SK-N-DZ (cell line): ENCODE measurements at places on chromosomes 13 and 19.

- DNase-seq: no peak
Measured at GRCh38 chr13:98225036-98225940, 48.2 kb upstream of the RNF113B start.

DNA sequence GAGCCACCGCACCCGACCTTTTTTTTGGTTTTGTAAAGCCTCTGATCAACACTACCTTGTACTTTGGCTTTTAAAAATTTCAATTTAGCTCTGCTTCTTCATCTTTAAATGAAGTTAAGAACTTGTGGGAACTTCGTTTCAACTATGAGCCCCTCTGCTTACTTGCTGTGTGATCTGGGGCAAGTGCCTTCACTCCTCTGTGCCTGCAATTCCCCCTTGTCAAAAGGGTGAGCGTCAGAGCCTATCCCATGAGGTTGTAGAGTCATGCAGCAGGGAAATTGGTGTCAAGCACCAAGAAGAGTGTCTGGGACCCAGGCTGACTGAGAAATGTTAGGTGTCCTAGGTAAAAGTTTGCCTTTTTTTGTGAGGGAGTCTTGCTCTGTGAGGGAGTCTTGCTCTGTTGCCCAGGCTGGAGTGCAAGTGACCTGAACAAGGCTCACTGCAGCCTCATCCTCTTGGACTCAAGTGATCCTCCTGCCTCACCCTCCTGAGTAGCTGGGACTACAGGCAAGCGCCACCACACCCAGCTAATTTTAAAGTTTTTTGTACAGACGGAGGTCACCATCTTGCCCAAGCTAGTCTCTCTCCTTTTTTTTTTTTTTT, 5.7 kb downstream of the VASP start:
- no peak for DNase-seq

GRCh38 chr19:53977991-53978731, 13.3 kb upstream of the CACNG6 start:
- peak; percentile 27 for DNase-seq

GRCh38 chr19:10832939-10833296, 3.1 kb downstream of the TMED1 start:
- no peak for DNase-seq

DNA sequence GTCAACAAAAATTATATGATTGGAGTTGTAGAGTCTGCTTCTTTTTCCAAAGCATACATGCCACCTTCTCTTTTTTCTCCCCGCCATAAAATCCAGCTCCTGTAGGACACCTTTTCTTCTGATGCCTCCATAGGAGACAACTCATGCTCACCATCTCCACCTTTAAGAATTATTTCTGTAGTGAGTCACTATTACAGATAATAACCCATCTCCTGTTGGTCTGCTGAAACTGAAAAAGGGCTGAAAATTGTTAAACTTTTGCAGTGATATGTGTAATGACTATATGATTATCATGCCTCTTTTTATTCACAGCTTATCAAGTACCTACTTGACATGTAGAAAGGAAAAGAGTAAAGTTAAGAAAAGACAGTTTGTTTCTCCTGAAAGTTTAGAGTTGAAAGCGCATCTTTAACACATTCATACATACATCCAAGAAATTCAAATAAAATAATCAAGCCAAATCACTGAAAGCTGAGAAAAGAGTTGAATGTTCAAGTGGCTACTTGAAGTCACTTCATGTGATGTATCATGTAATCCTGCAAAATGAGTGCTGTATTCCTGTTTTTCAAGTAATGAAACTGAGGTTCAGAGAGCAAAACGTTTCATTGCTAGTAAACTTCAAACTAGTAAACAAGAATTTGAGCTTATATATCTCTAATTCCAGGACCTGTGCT, 35.5 kb upstream of the LPAR6 start:
- no peak for DNase-seq

DNA sequence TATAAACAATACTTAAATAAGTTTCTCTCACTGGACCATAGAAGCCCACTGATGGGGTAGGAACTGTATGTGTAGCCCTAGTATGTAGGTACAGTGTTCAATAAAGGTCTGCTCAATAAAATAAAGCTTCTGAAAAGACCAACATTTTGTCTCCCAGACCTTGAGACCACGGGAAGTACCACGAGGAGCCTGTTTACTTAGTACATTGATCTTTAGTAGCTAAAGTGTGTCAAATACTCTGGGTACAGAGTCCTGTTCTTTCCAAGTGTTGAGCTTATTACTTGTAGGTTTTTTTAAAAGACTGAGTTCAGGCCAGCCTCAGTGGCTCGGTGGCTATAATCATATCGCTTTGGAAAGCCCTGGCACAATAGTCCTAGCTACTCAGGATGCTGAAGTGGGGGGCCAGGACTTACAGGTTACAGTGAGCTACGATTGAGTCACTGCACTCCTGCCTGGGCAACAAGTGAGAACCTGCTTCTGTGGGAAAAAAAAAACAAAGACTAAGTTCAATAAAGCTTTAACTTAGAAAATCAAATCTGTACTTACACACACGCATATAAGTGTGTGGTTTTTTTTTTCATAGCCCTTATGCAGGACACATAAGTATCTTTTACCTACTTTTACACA, 3.4 kb downstream of the MTRF1 start:
- DNase-seq: no peak

DNA sequence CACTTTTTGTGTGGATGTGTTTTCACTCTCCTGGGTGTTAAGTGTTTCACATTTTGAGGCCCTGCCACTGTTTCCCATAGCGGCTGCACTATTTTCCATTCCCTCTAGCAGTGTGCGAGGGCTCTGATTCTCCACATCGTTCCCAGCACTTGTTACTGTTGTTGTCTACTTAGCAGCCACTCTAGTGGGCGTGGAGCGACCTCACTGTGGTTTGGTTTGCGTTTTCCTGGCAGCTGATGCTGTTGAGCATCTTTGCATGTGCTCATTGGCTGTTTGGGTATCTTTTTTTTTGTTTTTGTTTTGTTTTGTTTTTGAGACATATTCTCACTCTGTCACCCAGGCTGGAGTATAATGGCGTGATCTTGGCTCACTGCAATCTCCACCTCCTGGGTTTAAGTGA, 14.4 kb downstream of the NAXD start:
- DNase-seq: no peak

DNA sequence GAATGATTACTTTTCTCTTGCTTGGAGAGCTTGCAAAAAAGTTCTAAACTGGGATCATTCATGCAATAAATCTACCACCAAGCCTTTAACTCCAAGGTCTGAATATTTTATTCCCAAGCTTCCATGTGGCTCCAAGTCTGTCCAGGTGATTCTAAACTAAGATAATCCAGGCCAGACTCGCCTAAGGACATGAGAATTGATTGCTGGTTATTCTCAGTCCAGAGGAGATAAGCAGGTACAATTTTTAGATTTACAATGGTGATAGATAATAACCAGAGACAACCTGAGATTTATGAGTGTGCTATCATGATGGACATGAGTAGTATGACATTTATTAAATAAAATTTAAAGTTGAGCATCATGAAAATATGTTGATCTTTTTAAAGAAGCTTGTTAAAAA, 156.5 kb upstream of the SPRY2 start:
- peak; percentile 81 for DNase-seq

- no peak for DNase-seq
Measured at GRCh38 chr13:36148446-36148845, 17.3 kb upstream of the DCLK1 start.

DNA sequence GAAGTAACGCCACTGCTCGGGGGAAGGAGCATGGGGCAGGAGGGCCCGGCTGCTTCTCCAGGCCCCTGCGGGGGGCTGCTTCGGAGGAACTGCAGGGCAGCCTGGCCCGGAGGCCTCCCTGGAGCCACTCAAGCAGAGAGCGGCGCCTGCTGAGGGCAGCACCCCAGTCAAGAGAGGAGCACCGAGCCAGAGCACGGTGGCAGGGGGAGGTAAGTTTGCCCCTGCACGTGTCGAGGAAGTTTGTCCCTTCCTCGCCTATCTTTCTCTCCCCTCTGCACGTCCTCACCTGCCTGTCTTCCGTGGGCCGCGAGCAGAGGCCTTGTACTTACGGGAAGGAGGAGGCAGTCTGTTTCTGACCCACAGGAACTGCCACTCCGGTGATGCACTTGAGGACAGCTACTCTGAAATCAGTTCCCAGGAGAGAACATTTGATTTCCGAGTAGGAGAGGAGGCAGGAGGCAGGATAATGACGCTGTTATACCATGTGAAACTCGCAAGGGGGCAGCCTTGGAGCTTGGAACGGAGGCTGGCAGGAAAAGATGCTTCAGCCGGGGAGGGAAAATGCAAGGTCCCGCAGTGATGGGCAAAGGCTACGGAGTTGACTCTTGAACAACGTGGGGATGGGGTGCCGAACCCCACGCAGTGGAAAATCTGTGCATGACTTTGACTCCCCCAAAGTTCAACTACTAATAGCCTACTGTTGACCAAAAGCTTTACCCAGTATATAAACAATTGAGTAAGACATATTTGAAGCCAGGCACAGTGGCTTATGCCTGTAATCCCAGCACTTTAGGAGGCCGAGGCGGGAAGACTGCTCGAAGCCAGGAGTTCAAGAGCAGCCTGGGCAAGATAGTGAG, 5.0 kb downstream of the FFAR1 start:
- DNase-seq: peak; percentile 56

DNA sequence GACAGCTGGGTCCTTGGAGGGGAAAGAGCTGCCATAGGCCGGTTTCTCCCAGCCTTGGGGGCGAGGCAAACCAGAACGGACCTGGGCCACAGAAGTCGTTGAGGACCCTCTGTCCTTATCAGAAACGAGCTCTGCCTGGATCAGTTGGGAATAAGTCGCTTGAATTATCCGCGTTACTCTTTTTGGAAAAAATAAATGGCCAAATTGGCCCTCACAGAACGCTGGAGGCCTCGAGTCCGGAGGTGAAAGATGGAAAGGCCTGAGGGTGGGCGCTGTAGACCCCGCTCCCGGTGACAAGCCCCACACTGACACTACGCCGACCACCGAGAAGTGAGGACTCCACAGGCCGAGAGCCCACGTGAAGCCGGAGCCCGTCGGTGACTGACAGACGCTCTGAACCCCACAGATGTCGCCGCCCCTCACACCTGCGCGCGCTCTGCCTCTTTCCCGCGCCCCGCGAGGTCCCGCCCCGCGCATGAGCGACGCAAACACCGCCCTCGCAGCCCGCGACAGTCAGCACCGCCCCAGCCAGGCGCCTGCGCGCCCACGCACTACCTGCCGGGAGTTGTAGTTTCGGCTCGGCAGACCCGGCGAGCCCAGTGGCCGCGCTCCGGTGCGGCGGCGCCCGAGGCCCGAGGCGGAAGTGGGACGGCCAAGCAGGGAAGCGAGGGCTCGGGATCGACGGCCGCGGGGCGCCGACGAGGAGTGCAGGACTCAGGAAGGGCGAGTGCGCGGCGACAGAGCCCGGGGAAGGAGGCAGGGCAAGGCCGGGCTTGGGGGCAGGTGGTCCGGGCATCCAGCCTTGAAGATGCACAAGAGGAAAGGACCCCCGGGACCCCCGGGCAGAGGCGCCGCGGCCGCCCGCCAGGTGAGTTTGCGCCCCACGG, at the start of the genes BRME1 and CC2D1A:
BRME1 (minus strand) TSS at position 484 of the 887 bp plus-strand sequence. CDS start 1,225 bp downstream, outside the sequence.
CC2D1A (plus strand) TSS at position 568 of the 887 bp plus-strand sequence; CDS start at position 809, 241 bp downstream.
- peak; percentile 86 for DNase-seq

- DNase-seq: no peak
Measured at GRCh38 chr13:113759525-113760137, 605 bp downstream of the TMEM255B start.

DNA sequence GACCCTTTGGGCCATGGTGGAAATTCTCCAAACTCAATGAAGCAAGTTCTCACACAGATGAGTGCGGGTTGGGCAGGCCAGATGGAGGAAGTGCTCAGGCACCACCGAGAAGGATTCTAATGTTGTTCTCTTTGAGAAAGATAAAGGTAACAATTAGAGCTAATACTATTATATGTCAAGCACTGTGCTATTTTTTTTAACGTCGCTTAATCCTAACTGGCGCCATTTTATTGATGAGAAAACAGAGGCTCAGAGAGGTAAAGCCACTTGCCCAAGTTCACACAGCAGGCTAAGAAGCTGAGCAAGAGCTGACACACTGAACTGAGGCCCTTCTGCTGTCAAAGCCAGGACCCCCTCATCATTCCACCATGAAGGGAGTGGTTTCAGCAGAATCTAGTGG, 1.0 kb downstream of the FBL start:
- no peak for DNase-seq

DNA sequence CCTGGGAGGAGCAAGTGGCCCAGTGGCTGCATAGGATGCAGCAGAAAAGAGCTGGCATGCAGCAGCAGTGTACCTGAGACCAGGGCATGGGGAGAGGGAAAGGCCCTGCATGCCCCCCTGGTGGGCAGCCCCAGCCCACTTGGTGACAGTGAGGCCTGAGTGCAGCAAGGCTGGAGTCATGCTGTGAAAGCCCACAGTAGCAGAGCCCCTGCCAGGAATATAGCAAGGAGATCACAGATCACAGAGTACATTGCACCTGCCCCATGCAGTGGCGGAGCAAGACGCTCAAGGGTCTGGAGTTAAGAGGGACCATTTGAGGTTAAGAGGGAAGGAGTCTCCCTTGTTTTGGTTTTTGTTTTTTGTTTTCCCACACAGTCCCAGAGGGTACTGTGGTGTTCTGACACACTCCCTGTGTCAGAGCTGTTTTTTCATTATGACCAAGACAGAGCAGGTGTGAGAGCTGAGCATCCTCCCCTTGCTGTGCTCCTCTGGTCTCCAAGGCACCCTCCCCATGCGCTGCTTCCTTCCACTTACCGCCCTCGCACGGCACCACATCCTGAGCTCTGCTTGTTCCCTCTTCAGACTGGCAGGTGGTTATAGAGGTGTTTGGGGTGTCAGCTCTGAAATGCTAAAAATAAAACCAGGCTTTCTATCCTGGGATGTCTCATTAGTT, 85.0 kb upstream of the UBL3 start:
- no peak for DNase-seq

DNA sequence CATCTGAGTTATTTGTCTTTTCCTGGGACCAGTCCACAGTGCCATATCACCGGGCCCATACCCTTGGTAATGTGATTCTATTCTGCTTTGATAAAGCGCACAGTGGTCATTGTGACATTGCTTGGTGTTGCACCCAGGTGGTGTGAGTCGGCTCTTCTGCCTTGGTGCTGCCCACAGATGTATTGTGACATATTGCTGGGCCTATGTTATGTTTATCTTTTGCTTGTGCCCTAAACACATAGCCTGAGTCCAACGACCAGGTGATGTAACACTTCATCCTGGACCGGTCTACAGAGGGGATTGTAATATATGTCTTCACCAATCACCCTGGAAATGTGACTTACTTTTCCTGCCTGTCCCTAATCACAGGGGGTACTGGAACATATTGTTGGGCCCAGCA, 23.7 kb upstream of the ZNF254 start:
- no peak for DNase-seq

- no peak for DNase-seq
Measured at GRCh38 chr19:16285769-16286498, 38.7 kb upstream of the KLF2 start.
